ENCODE measurements at places on chromosomes 2 and 18. TPM values are rescaled to one million over a fixed set of nuclear protein-coding genes. Genes with fewer than 3 reads are reported as not detected.

FSIP2 gene
- 0.06 TPM for polyA plus RNA-seq

MAP3K19 gene
- polyA plus RNA-seq, result 2.9 TPM

PTPRN gene
- 0.11 TPM for polyA plus RNA-seq

GPR155 gene
- 0.65 TPM for polyA plus RNA-seq

UGT1A10 gene
- polyA plus RNA-seq, result 0.14 TPM

LDLRAD4 gene
- 9.5 TPM for polyA plus RNA-seq

ZAP70 gene
- polyA plus RNA-seq, result 5.4 TPM

TRABD2A gene
- polyA plus RNA-seq, result 2.1 TPM

AQP12B gene
- not detected for polyA plus RNA-seq

SERPINB2 gene
- 4.3 TPM for polyA plus RNA-seq

GPR75 gene
- polyA plus RNA-seq, result 0.72 TPM

LHCGR gene
- polyA plus RNA-seq, result 0.06 TPM

ZNF892 gene
- 0.50 TPM for polyA plus RNA-seq

NCKAP5 gene
- 2.3 TPM for polyA plus RNA-seq

PLCD4 gene
- polyA plus RNA-seq, result 0.49 TPM

TMEM17 gene
- 1.6 TPM for polyA plus RNA-seq

C2orf74 gene
- 10.6 TPM for polyA plus RNA-seq

MC4R gene
- polyA plus RNA-seq, result not detected

ERICH2 gene
- 4.6 TPM for polyA plus RNA-seq

RAPGEF4 gene
- polyA plus RNA-seq, result 6.4 TPM

VWA3B gene
- polyA plus RNA-seq, result 4.6 TPM

IL1B gene
- 6.5 TPM for polyA plus RNA-seq

TRIP12 gene
- polyA plus RNA-seq, result 52.8 TPM

MAB21L4 gene
- 8.7 TPM for polyA plus RNA-seq

TEX44 gene
- not detected for polyA plus RNA-seq

AP1S3 gene
- 6.6 TPM for polyA plus RNA-seq

CCDC178 gene
- polyA plus RNA-seq, result 0.08 TPM

SDC1 gene
- 94.1 TPM for polyA plus RNA-seq

LYG2 gene
- not detected for polyA plus RNA-seq

RNF152 gene
- 4.4 TPM for polyA plus RNA-seq

SIX3 gene
- polyA plus RNA-seq, result 0.02 TPM

C2orf66 gene
- 0.18 TPM for polyA plus RNA-seq

TMEM127 gene
- 15.3 TPM for polyA plus RNA-seq

AQP4 gene
- polyA plus RNA-seq, result 140 TPM

PRSS56 gene
- not detected for polyA plus RNA-seq

TDRD15 gene
- polyA plus RNA-seq, result not detected

CHRND gene
- not detected for polyA plus RNA-seq

HOXD12 gene
- not detected for polyA plus RNA-seq

SLC4A3 gene
- 0.63 TPM for polyA plus RNA-seq

CHRNG gene
- polyA plus RNA-seq, result not detected

ZNF519 gene
- polyA plus RNA-seq, result 1.7 TPM

GKN1 gene
- not detected for polyA plus RNA-seq

GPR39 gene
- polyA plus RNA-seq, result 9.8 TPM

TPO gene
- polyA plus RNA-seq, result not detected

NT5DC4 gene
- 0.53 TPM for polyA plus RNA-seq

SNORC gene
- 0.63 TPM for polyA plus RNA-seq

EPC2 gene
- 11.9 TPM for polyA plus RNA-seq

PDE11A gene
- polyA plus RNA-seq, result not detected

GPBAR1 gene
- polyA plus RNA-seq, result 3.3 TPM

STPG4 gene
- 0.06 TPM for polyA plus RNA-seq

ITPRIPL1 gene
- 0.33 TPM for polyA plus RNA-seq
